ENCODE measurements at places on chromosomes 3 and 15. TPM values are rescaled to one million over a fixed set of nuclear protein-coding genes. Genes with fewer than 3 reads are reported as not detected.

NANOGP8 gene
- not detected for total RNA-seq

DNA sequence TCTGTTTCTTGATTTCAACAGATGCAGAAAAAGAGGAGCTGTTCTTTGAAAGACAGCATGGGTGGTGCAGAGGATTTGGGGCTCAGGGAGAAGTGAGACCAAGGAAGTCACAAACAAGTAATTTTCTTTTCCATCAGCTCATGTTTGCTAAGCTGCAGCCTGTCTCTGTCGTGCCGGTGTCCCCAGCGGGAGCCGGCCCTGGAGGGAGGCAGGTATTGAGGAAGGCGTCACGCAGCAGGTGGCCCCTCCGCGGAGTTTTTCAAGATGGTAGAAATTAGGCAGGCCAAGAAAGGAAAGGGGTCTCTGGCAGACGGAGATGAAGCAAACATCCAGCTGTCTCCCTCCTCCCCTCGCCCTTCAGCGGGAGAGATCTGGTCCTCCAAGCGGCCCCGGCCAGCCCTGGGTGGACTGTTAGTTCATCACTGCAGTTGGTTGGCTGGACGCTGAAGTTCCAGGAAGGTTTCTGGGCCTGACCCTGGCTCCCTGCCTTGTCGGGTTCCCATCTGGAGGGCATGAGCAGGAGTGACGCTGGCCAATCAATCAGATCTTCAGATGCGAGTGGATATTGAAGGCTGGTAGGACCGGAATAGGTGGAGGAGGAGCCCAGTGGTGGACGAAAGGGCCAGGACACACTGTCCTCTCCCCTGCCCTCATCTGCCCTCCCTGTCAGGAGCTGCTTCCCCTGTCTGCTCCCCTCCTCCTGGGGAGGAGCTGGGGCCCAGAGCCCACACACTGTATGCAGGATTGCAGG is 27.7 kb upstream of the MUC4 start:
- no peak overlapping the region for H3K27ac ChIP-seq
- peaks cover 8% of the 10 kb centered on the region for H3K4me1 ChIP-seq
- H3K36me3 ChIP-seq: no peaks in the 10 kb centered on the region
- H3K4me3 ChIP-seq: no peak overlapping the region

GRCh38 chr3:109211941-109212340 is 75.4 kb downstream of the C3orf85 start:
- no peaks in the 10 kb centered on the region for H3K27me3 ChIP-seq
- no peaks in the 10 kb centered on the region for H3K36me3 ChIP-seq
- DNase-seq: no peak
- H3K27ac ChIP-seq: no peak overlapping the region

- H3K4me1 ChIP-seq: no peaks in the 10 kb centered on the region
- H3K27ac ChIP-seq: no peak overlapping the region
- H3K4me3 ChIP-seq: no peak overlapping the region
- no peaks in the 10 kb centered on the region for H3K36me3 ChIP-seq
- no peaks in the 10 kb centered on the region for H3K27me3 ChIP-seq
These were observed 51.9 kb downstream of the STRIT1 start for GRCh38 chr3:155241579-155241978.

DNA sequence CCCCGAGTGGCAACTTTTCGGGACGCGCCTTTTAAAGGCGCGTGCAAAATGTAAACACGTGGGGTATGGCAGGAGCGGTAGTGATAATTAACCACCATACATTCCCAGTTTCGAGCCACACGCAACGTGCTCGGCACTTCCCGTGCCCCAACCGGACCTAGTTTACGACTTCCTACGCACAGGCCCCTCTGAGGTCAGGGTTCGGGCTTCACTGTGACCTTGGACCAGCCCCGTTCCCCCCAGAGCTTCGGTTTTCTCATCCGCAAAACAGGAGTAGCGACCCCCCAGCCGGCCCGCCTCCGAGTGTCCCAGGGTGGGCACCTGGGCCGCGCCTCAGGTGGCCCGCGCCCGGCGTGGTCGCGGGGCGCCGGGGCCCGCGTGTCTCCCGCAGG is 451 bp downstream of the CHCHD4 start:
- peaks cover 22% of the 10 kb centered on the region for H3K4me1 ChIP-seq
- peaks cover 17% of the 10 kb centered on the region for H3K36me3 ChIP-seq
- DNase-seq: no peak
- peak overlapping the region; percentile 89 for H3K4me3 ChIP-seq
- no peak overlapping the region for H3K27ac ChIP-seq

DNA sequence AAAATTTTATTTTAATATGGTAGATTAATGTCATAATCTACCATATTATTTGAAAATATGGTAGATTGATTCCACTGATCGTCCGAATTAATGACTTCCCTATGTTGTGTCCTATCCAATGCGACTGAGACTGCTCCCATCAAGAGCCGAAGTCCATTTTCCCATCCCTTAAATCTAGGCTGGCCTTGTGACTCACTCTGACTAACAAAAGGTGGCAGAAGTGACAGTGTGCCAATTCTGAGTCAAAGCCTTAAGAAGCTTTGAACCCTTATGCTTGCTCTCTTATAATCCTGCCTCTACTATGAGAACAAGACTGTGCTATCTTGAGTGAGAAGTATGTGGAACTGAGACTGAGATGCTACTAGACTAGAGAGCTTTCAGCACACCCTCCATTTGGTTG is 387.2 kb downstream of the ROBO1 start:
- H3K36me3 ChIP-seq: no peaks in the 10 kb centered on the region
- no peak overlapping the region for H3K4me3 ChIP-seq
- H3K27ac ChIP-seq: no peak overlapping the region
- DNase-seq: no peak

DNA sequence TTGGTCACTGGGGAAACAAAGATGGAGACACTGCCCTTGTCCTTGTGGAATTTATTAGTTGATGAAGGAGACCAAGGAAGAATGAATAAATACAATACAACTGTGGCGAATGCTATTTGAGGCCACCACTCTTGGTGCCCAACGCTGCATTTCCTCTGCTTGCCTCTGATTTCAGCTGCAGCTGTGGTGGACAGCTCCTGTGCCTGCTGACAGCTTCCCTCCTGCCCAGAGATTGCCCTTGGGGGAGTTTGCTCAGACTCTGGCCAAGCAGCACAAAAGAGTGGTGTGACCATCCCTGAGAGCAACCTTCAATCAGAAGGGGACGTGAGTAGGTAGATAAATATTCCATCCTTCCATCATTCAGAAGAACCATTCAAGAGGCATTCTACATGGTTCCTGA is 64.6 kb upstream of the FHIT start:
- H3K27me3 ChIP-seq: no peaks in the 10 kb centered on the region
- H3K27ac ChIP-seq: no peak overlapping the region
- no peak for DNase-seq
- H3K36me3 ChIP-seq: no peaks in the 10 kb centered on the region
- H3K4me3 ChIP-seq: no peak overlapping the region

CAMP gene
- total RNA-seq: 0.55 TPM

DNA sequence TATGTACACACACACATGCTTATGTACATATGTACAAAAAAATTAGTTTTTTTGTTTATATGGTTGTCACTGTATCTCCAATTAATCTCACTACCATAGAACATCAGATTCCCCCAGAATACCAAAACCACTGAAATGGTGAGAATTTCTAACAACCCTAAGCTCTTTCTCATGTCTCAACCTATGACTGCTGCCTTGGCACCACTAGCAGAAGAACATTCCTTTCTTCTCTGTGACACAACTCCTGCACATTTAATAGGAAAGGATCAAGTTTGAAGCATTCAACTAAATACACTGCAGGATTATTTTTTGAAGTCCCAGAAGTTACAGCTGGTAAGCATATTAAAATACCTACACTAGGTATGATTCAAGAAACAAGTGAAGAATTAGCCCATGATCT is 109.6 kb downstream of the FAM174B start:
- DNase-seq: no peak
- no peaks in the 10 kb centered on the region for H3K27me3 ChIP-seq
- no peaks in the 10 kb centered on the region for H3K36me3 ChIP-seq
- no peak overlapping the region for H3K4me3 ChIP-seq
- H3K27ac ChIP-seq: no peak overlapping the region
